Amniotic stem cell (primary cell): ENCODE measurements at places on chromosomes 3 and 15.

- DNase-seq = peak; percentile 20
Observed at GRCh38 chr15:52735231-52736089, 54.7 kb downstream of the ONECUT1 start.

GRCh38 chr3:182490596-182491491 lies 302.5 kb upstream of the ATP11B start:
- no peak for DNase-seq

- DNase-seq = no peak
Observed at GRCh38 chr3:13866041-13866965, 13.6 kb downstream of the WNT7A start.

- no peak for DNase-seq
Observed at GRCh38 chr3:128549283-128550112, 56.5 kb upstream of the GATA2 start.

DNA sequence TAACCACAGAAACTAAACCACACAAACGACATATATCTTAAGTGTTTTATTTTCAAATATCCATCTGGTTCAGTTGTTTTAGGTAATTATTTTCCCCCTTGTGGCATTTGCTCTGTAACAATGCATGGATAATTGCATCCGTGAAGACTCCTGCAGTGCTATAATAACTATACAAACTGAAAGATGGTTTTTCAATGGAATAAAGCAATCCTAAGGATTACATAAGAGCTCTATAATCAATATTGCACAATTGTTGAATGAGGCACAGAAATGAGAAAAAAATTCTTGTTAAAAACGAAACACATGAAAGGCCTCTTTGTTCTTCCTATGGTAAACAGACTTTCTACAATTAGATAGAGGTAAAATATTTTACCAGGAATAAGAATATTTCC lies 446.0 kb upstream of the EPHA3 start:
- no peak for DNase-seq

- DNase-seq = no peak
Observed at GRCh38 chr3:169759256-169759655, 5.6 kb downstream of the TERC start.

GRCh38 chr15:71691081-71691457 lies 119.3 kb upstream of the NR2E3 start:
- DNase-seq = no peak

DNA sequence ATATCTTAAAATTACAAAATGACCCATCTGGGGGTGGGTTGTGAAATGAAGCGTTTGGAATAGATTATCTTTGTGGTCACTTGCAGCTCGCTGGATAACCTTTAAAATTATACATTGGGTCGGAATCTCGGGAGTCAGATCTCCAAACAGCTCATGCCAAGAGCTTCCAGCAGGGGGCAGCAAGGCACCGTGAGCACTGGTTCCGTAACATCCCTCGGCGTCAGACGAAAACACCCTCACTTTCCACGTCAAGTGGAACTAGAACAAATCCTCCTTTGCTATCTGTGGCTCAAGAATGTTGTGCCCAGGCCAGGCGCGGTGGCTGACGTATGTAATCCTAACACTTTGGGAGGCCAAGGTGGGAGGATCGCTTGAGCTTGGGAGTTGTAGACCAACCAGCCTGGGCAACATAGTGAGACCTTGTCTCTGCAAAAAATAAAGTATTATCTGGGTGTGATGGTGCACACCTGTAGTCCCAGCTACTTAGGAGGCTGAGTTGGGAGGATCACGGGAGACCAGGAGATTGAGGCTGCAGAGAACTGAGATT lies 31.1 kb downstream of the UMPS start:
- DNase-seq = peak; percentile 41

DNA sequence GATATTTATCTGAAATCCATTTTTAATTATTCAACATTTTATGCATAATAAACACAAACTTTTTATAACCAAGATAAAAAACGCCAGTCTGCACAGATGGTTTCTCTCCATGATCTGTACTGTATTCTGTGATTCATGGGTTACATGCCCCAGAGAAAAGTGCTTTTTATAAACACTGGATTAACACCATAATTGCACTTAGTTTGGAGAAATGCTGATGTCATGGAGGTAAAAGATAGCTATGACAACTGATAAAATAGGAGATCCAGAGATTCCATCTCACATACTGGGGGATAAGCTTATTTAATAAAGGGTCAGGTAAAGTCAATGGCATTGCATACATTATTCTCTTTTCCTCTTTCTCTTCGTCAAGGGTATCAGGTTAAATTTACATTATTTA lies 1460.4 kb upstream of the ALCAM start:
- no peak for DNase-seq

GRCh38 chr3:164460851-164461250 lies 617.4 kb downstream of the SI start:
- no peak for DNase-seq

- DNase-seq = no peak
Observed at GRCh38 chr3:179701176-179701827, 48.5 kb downstream of the USP13 start.

GRCh38 chr15:67084561-67084960 lies 19.2 kb downstream of the SMAD3 start:
- no peak for DNase-seq

- peak; percentile 28 for DNase-seq
Observed at GRCh38 chr3:88141458-88142083, 8.2 kb upstream of the C3orf38 start.

DNA sequence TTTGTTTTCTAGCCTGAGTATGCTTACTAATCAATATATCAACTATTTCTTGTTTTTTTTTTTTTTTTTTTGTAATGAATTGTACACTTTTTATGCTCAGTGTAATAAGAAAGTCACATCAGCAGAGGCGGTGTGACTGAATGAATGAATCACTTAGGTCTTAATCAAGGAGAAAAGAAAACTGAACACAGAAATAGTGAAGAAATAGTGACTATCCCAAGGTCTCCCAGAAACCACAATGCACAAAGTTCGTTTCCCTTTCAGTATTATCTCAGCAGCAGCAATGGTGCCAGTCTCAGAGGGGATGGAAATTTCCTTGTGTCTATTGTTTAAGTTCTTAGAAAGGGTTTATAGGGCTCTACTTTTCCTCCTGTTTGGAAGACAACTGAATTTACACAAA lies 80.7 kb downstream of the NR1I2 start:
- no peak for DNase-seq

DNA sequence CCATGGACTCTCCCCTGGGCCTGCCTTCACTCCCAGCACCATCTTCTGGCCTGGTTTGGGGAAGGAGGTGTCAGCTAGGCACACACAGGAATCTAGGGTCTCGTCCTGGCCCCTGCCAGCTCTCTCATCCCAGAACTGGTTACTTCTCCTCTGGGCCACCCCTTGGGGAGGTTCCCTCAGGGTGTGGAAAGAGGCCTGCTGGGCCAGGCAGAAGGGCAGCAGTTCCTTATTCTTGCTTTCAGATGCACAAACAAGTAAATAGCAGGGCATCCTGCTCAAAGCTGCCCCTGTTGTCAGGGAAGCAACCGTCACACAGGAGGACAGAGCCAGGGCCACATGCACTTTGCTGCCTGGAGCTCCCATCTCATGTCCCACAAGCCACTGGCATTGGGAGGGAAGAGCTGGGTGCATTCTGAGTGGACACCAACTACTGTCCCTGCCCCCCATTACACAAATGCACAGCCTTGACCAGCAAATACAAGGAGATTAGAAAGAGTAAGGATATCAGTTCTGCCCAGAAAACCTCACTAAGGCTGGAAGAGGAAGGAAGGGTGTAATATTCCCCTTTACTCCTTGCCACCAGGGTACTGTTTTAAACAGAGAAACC lies 108.8 kb upstream of the HACD2 start:
- no peak for DNase-seq

- no peak for DNase-seq
Observed at GRCh38 chr3:110318108-110318507, 753.5 kb upstream of the NECTIN3 start.
